ENCODE measurements at places on chromosomes 6 and 20.

- no peak for DNase-seq
Measured at GRCh38 chr6:141033101-141033500, 1099.6 kb upstream of the GJE1 start.

- DNase-seq = no peak
Measured at GRCh38 chr6:131838051-131838450, 30.2 kb downstream of the ENPP1 start.

- no peak for DNase-seq
Measured at GRCh38 chr20:63309261-63310071, 16.5 kb downstream of the COL20A1 start.

DNA sequence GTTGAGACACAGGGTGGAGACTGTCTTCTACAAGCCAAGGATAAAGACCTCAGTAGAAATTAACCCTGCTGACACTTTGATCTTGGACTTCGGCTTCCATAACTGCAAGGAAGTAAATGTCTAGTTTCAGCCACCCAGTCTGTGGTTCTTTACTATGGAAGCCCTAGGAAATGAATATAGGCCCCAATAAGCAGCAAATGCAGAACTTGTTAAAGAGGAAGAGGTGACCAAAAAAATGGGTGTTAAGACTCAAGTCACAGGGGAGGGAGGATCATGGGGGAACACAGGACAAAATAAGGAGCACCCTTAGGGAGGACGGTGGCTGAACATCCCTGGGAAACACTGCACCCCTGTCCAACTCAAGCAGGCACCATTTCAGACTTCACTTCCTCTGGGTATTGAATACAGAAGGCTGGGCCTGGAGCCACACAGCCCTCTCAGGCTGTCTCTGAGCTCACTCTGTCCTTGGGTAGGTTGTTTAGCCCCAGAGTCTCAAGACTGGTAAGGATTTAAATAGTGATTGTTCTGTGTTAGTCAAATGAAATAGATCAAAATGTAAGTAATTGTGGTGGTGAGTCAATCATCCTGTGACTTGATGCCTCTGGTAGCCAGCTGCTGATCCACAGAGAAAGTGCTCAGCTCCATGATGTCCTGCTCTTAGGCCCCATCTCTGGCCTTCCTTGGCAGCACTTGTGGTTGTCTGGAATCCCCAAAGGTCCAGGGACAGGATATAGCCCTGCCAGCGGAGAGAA is 30.5 kb upstream of the SIRPD start:
- no peak for DNase-seq

DNA sequence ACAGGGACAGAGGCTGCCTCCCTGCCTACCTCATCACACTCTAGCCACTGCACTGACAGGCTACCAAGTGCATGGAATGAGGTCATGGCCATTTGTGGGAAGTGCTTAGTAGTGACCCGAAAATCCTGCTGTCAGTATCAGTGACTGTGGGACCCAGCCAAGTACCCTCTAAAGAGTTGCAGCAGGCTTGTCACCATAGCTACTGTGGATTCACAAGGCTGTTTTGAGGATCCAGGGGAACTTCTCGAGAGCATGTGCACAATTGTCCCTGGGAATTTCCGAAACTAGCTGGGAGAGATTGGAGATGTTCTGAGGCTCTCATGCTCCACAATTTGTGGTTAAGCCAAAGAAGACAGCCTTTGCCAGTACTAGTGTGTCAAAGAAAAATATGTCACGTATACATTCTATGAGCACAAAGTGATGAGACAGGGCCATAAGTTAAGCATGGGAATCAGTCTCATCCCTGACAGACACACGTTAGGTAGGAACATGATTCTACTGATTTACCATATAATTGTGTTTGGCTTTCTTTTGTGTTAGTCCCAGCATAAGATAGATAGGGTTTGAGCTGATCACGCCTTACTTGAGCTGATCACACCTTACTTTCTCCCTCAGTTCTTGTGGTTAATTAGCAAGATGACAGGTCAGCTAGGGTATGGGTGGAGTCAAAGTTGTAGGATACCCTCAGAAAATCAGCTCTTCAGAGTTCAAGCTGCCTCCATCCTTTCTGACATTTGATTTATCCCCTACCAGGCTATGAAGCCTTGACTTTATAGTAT is 42.6 kb upstream of the TMEM170B start:
- DNase-seq = no peak
